ENCODE measurements at places on chromosomes 13 and 19.

GRCh38 chr19:10266706-10267105 lies 4.2 kb upstream of the ICAM1 start:
- no peak for DNase-seq

DNA sequence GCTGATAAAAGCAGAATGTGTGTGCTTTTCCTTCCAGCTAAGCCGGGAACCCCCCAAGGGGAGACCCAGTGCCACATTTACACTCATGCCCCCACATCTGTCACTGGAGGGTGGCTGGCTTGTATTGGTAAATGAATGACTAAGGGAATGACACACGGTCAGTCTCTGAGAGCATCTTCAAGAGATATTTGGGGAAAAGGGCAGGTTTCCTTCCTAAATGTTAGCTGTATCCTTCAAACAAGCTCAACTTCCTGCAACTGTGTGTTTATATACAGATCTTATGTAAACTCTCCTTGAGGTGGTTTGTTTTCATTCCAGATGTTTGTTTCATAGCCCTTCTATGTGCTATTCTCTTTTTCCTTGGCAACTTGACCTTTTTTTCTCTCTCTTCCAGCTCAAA lies 192.6 kb downstream of the COL4A1 start:
- no peak for DNase-seq

GRCh38 chr13:41944229-41944628 lies 16.7 kb downstream of the VWA8 start:
- no peak for DNase-seq

GRCh38 chr13:27014406-27015359 lies 156.9 kb downstream of the USP12 start:
- DNase-seq, result no peak

GRCh38 chr19:29662278-29662603 lies 3.0 kb upstream of the PLEKHF1 start:
- DNase-seq, result no peak

DNA sequence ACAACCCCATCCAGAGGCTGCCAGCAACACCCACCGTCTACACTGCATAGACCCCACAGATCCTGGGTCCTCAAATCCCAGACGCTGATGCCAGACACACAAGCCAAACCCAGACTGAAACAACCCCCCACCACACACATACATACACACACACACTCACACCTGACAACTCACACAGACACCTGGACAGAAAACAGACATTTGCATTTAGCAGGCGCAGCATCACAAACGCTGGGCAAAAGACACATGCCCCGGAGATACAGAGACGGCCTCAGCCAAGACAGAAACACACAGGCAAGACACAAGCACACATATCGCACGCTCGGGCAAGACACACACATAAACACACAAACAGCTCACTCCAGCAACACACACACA lies 1.3 kb downstream of the BBC3 start:
- DNase-seq, result no peak

DNA sequence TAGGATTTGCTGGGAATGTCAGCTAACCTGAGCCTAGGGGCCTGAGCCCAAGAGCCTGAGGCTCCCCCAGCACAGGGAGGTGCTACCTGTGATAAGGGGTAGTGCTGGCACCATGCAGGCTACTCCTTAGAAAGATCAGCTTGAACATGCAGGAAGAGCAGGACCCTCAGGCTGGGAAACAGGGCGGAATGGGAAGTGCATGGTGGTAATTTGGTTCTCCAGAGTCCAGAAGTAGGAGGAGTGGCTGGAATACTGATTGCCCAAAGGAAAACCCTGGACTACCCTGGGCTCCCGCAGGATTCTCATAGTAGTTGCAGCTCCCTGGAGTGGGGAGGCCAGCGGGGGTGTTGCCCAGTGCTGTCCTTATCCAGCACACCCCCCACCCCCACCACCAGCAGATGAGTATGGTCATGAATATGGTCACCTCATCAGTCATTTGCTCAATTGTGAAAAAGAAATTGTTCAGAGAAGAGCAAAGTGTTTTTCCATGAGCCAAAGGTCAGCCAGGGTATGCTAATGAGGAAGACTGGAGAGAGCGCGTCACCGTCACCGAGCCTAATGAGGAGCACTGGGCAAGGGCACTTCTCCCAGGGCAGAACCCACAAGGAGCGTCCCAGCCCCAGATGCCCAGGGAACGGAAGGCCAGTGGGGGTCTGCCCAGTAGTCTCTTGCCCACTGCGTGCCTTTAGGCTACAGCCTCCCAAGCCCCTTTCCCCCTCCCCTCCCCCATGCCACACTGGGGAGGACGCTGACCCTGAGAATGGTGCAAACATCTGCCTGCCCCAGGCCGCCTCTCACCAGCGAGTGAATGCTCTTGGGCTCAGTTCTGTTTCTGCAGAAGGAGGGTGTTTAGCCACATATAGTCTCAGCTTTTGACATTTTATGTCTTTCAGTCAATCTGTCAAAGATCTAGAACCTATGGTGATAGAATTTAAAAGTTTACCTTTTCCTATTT lies 5.3 kb downstream of the SLC25A15 start:
- no peak for DNase-seq

- DNase-seq, result no peak
These were observed 244.1 kb upstream of the IRS2 start for GRCh38 chr13:110030394-110030928.

DNA sequence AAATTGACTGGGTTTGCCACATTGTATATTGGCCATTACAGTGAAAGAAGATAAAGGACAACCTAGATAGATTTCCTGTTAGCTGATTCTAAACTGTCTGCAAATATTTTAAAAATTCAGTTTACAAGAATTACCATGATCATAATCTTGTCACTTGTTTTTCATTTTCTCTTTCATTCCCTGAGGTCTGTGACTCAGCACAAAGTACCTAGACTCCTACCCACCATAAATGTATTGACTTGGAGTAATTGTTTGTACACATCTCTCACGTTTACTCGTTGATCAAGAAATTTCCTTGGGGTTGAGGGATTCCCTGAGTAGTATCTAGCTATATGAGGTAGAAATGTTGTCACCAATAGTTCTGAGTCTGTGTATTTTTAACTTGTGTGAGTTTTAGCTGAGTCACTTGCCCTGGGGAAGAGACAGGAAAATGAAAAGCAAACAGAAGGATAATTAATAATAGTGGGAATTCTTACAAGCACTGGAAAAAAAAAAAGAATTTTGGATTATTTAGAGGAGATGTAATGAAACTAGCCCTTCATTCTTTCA lies 299.2 kb upstream of the DACH1 start:
- no peak for DNase-seq

DNA sequence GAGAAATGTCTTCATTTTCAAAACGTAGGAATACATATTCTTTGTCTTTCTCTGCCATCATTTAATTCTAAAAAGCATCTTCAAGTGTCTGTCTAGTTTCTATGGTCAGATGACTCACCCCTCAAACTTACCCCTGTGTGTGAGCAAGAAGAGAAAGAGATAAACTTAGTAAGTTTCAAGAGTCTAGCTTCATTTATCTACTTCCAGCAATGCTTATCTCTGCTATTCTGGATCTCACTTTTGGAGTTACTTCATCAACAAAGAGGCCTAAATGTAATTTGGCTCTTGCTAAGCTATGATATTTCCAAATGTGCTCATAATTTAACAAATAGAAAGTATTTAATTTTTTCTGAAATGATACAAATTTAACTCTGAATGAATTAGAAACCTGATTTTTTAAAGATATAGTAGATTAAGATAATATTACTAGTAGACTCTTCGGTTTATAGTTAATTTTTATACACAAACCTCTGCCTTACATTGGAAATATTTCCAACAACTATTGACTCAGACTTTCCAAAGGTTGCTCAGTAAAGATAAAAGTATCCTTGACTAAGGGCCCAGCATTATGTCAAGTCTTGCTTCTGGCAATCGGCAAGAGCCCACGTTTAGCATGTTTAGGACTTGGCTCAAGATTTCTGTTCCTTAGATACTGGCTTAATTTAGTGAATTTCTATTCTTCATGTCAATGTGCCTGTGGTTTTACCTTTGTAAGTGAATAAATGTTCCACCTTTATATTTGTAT lies 1511.0 kb upstream of the SLC10A2 start:
- DNase-seq, result no peak

- DNase-seq, result no peak
These were observed 5.2 kb upstream of the SPIB start for GRCh38 chr19:50413531-50413930.

DNA sequence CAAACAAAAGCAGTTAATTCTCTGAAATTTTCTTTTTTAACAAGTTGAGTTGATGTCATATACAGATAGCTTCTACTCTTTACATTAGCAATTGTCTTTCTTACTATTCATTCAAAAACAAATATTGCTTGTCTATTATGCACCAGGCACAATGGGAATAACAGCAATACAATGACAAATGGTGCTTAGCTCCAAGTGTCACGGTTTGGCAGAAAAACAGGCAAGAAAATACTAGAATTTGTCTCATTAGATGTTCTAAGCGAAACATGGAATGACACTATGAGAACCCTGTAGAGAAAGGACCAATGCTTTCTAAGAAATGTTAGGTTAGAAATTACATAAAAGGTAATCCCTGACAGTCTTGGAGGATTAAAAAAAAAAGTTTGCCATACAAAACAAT lies 187.6 kb downstream of the PCDH9 start:
- DNase-seq, result no peak

- no peak for DNase-seq
These were observed 257.9 kb downstream of the NHLRC3 start for GRCh38 chr13:39296193-39296592.

- DNase-seq, result no peak
These were observed 7.8 kb downstream of the ACTN4 start for GRCh38 chr19:38655148-38655824.

DNA sequence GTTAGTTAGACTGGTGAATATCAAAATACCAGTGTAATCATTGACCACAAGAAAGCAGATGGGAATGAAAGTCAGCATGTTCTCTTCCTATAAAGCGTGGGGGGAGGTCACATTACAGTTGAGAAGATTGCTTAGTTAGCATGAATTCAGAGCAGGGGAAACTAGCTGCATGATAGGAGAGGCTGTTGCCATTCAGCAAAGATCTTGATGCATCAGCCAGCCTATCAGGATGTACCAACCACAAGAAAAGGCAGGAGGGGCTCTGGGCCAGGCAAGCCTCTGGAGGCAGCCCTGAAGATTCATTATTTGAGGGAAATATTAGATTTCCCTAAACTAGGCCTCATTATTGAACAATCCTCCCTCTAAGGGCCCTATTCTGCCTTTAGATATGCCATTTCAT lies 5.0 kb upstream of the MTMR6 start:
- no peak for DNase-seq

DNA sequence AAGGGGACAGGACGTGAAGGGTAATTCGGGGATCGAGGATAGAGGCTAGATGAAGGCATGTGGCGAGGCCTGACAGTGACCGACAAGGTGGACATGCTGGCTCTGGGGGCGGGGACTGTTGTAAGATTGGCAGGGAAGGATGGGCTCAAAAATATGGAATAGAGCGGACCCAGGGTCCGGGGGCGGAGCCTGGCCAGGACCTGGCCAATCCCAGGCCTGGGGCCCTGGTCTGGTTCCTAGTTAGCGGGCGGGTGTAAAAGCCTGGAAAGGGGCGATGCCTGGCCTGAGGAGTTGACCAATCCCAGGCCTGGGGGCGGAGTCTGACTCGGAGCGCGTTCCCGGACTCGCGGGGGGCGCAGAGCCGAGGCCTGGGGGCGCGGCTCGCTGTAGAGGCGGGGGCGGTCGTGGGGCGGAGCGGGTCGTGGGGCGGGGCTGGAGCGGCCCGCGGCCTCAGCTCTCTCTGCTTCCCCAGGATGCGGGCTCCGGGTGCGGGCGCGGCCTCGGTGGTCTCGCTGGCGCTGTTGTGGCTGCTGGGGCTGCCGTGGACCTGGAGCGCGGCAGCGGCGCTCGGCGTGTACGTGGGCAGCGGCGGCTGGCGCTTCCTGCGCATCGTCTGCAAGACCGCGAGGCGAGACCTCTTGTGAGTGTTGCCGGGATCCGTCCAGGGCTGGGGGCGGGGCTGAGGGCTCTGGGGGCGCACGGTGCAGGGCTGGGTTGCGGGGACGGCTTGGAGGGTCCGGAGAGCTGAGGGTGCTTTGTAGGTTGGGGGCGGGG lies at the start of gene SLC27A1:
Gene SLC27A1, plus strand, starts transcription at position 457 of the 774 bp plus-strand sequence. Its CDS starts 17 bp downstream, at position 474.
- DNase-seq, result peak; percentile 82

GRCh38 chr13:46572752-46573431 lies 19.9 kb downstream of the LRCH1 start:
- no peak for DNase-seq

DNA sequence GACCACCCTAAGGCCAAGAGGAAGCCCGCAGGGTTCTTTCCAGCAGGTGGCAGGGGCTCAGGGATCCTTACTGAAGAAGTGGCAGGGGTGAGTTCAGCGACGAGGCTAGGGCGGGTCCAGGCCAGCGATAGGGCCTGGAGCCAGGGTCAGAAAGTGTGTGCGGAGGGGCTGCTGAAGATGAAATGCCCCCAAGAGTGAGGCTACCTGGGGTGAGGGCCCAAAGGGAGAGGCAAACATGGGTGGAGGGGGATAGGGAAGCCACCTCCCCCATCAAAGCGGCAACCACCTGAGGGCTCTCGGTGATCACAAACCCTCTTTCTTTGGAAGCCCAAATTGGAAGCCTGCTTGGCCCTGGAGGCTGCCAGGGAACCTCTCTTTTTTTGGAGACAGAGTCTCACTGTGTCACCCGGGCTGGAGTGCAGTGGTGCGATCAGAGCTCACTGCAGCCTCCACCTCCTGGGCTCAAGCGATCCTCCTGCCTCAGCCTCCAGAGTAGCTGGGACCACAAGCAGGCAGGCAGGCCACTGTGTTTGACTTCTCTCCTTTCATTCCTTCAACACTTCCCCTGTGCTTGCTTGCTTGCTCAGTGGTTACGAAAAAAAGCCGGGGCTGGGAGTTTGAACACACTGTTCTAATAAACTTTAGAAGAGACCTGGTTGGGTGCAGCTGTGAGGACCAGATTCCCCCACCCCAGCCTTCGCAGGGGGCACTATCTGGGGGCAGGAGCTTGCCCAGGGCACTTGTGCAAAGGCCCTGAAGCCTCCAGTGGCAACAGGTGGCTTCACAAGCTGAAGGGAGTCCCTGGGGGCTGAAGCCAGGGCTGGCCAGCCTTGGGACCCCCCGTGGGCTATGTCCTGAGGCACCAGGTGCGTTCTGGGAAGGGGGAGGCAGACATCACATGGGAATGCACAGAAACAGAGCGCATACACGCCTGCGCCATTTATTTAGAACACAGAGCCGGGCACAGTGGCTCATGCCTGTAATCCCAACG lies 1.4 kb upstream of the ATP8B3 start:
- DNase-seq, result no peak

- DNase-seq, result no peak
These were observed 1.5 kb downstream of the MAST3 start for GRCh38 chr19:18098891-18099622.

GRCh38 chr19:28372576-28373247 lies 840.2 kb downstream of the UQCRFS1 start:
- no peak for DNase-seq

DNA sequence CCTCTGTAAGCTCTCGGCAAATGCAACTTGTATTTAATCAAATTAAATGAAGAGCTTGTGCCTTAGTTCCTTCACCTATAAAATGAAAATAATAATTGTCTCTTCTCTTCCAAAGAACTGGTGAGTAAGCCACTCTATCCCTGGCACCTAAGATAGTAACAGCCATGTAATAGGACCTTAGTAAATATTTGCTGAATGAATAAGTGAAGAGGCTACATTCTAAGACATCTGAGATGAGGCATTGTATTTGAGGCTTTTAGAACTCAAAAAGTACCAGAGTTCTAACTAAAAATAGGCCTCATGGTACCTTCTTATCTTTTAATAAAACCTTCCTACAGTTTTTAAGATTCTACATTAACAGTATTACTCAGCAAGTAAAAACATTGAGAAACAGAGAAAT lies 17.3 kb upstream of the DCLK1 start:
- no peak for DNase-seq
